NCI-H345 (cell line): ENCODE measurements at places on chromosomes 7 and 10.

- no peak for DNase-seq
These were observed 59.4 kb upstream of the ASAH2 start for GRCh38 chr10:50310560-50311174.

DNA sequence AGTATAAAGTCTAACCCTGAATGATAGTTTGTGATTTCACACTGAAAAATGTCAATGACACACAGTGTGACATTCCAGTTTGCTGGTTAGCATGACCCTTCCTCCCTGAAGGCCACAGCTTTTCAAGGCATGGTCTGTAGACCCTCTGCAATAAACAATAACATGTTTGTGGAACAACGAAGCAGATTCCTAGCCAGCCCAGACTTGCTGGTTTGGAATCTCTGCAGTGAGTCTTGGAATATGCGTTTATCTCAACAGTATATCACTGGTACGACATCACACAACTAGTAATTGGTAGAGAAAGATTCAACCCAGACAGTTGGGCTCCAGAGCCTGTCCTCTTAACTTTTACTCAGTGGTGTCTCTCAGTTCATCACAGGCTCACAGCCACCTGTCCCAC lies 23.7 kb upstream of the DUSP5 start:
- no peak for DNase-seq

DNA sequence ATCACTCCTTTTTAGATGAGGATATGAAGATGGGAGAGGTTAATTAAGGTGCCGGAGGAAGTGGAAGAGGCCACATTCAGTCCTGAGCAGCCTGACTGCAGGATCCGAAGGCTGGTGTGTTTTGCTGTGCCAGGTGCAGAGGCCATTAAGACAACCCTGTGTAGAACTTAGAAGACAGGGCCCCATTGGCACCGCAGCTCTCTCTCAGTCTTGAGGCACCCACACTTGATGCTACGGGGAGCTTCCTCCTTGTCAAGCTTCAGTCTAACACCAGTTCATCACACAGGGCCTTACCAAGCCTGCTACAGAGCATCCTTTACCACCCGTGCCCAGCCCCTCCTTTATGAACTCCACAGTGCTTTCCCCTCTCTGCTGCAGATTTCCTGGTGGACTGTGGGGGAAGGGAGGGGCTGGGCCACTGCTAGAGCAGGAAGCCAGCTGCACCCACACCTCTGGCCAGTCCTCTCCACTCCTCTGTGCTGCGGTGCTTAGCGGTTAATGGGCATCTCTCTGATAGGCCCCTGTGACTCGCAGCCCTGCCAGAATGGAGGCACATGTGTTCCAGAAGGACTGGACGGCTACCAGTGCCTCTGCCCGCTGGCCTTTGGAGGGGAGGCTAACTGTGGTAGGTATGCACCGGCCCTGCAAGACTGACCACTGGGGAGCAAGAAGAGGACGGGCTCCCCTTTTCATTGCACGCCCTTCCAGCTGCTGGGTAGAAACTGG lies 45.5 kb downstream of the VWA2 start:
- no peak for DNase-seq

- DNase-seq = no peak
These were observed 34.6 kb downstream of the BAZ1B start for GRCh38 chr7:73487486-73487885.

DNA sequence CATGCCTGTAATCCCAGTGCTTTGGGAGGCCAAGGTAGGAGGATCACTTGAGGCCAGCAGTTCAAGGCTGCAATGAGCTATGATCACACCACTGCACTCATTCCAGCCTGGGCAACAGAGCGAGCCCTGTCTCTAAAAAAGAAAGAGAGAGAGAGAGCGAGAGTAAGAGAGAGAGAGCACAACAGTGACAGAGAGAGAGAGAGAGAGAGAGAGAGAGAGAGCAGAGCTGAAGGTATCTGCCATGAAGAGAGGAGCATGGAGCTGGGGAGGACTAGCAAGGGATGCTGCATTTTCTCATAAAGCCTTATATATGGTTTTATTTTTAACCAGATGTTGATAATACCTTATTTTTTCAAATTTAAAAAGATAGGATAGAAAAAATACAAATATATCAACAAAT lies 84.5 kb upstream of the RNF32 start:
- no peak for DNase-seq

- no peak for DNase-seq
These were observed 373.6 kb downstream of the CDC14C start for GRCh38 chr7:49297958-49298357.

- no peak for DNase-seq
These were observed 186.1 kb downstream of the ZNF365 start for GRCh38 chr10:62560201-62560819.
